Stimulated activated CD4-positive, alpha-beta T cell treated with anti-CD3 and anti-CD28 coated beads, Interleukin-15, amount 100 ng/mL, for 48 hours (primary cell): ENCODE measurements at places on chromosomes 3 and 15.

DNA sequence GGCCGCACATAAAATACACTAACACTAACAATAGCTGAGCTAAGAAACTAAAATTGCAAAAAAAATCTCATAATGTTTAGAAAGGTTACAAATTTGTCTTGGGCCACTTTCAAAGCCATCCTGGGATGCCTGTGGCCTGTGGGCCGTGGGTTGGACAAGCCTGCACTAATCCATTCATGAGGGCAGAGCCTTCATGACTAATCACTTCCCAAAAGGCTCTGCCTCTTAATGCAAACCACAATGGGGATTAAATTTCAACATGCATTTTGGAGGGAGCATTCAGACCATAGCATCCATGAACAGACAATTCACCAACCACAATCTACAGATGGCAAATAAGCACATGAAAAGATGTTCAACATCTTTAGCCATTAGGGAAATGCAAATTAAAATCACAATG, 128.2 kb downstream of the SUCLG2 start:
- no peak for DNase-seq

- no peak for DNase-seq
These were observed 526.4 kb downstream of the SOX2 start for GRCh38 chr3:182238126-182238525.

DNA sequence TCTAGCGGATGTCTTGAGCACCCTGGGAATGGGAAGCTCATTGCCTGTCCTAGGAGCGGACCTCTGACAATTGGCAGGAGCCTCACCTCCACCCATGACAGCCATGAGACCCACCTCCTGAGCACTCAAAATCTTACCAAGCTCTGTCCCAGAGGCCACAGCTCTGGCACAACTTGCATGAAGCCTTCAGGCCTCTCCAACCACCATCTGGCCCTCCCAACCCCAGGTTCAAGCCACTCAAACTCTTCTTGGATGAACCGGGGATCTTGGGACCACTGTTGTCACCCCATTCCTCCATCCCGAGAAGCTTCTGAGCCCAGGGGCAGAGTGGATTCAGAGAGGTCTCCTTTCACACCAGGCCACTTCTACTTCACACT, 1.5 kb downstream of the VIPR1 start:
- DNase-seq: no peak

- no peak for DNase-seq
These were observed 29.7 kb downstream of the OR4F15 start for GRCh38 chr15:101841656-101842055.

DNA sequence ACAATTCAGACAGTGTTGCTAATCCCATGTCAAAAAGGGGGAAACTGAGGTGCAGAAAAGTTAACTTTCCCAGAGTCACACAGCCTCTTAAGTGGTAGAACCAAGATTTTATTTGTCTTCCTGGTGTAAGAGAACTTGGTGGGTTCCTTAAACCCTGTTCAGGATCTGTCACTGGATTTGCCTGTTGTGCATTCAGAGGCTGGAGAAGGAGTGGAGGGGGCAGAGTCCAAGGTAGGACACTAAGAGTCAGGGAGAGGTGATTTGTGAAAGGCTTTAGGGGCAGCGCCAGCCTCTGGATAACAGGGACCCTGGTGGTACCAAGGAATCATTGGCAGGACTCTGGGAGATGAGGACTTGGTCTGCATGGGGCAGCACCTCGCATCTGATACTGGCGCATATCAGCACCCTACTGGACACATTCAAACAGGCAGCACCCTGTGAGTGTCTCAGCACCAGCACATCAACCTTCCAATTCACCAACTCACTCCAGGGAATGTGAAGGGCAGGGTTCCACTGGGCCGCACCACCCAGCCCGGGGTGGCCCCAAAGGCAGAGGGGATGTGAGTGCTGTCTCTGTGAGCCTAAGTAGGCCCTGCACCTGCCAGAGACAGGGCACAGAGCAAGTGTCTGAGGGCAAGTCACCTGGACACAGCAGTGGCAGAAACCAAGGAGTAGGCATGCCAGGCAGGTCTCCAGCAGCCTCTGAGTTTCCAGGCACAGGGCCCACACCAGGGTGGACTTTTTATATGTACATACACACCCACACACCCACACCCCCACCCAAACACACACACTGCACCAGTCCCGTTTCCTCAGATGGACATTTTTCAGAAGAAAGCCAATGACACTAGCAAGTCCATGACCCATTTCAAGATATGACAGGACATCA, 71.6 kb downstream of the LIPC start:
- DNase-seq: no peak

DNA sequence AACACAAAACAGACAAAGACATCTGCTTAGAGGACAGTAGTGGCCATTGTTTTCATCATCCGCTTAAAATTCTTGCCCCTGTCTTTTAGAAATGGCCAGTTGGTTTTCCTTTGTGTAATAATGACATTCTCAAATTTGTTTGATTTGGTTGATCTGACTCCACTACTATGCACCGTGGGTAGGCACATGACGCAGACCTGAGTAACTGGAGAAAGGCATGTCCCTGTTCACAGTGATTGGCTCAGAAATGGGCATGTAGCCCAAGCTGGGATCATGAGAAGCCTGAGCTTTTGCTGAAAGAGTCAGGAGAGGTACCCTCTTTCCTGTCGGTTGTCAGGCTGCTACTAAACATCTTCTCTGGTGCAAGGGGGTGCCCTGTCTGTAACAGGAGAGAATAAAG, 36.6 kb upstream of the MAGI1 start:
- no peak for DNase-seq
